Fibroblast of skin of left quadriceps (primary cell): ENCODE measurements at places on chromosomes 5 and 9.

- DNase-seq, result no peak
Measured at GRCh38 chr5:123350742-123351141, 72.5 kb downstream of the CEP120 start.

- DNase-seq, result no peak
Measured at GRCh38 chr5:31815376-31815775, 176.4 kb downstream of the PDZD2 start.

- DNase-seq, result no peak
Measured at GRCh38 chr9:137265496-137266161, 10.5 kb downstream of the NELFB start.

GRCh38 chr5:81195335-81195929 lies 37.7 kb upstream of the CKMT2 start:
- no peak for DNase-seq

- no peak for DNase-seq
Measured at GRCh38 chr5:14505310-14506139, 76.1 kb upstream of the OTULINL start.

DNA sequence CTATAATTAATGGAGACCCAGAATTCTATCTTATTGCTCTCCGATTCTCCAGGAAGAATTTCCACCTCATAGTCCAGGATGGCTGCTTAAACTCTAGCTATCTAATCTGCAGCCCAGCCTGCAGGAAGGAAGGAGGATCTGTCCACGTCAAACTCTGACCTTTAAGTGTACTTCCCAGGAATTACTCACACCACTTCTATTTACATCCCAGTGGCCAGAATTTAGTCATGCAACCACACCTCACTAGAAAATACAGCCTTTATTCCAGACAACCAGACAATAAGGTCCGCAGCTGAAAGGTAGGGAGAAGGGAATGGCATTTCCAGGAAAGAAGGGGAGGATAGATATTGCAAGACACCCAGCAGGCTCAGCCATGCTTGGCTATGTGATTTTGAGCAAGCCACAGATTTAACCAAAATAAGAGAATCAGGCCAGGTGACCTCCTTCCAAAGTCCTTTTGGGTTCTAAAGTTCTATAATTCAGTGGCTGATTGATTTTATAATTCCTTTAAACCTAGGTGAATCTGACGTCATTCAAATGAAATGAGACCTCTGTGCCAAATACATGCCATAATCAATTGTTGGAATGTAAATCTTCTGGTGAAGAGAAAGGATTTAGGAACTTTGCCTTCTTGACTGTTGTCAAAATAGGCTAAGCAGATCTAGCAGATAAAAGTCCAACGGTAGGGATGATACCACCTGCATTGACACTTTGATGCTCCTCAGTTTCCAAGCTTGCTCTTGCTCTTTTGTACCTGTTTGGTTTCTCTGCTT lies 3.7 kb upstream of the DENND1A start:
- no peak for DNase-seq

GRCh38 chr5:154829181-154829588 lies 21.2 kb downstream of the FAXDC2 start:
- DNase-seq, result no peak

GRCh38 chr5:1116109-1116740 lies 4.4 kb upstream of the SLC12A7 start:
- no peak for DNase-seq

DNA sequence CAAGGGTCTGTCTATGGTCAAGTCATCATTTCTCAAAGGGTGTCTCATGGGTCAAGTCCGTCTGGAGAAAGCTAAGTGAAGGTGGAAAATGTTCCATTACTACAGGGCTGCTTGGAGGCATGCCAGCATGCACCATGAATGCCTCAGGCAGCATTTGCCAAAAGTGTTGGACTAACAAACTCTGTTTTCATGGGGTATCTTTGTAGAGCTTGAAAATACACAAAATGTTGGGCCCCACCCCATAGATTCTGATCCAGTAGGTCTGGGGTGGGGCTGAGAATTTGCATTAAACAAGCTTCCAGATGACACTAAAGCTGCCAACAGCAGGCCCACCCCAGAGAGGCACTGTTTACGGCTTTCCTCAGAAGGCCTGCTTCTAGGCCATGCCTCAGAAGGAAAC lies 75.0 kb upstream of the FRRS1L start:
- no peak for DNase-seq

- DNase-seq, result no peak
Measured at GRCh38 chr5:101306391-101307137, 403.5 kb upstream of the ST8SIA4 start.

DNA sequence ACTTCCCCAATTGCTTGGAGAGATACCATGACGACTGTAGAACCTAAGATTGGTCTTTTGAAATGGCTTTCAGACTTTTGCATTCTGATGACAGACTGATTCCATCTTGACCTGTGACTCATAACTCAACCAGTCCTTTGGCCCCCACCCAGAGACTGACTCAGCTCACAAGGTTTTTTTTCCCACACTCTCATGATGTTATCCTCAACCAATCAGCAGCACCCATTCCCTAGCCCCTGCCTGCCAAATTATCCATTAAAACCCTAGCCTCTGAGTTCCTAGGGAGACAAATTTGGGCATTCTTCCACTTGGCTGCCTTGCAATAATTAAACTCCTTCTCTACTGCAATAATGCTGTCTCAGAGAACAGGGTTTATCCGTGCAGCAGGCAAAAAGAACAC lies 1263.3 kb upstream of the CDH9 start:
- peak; percentile 62 for DNase-seq

DNA sequence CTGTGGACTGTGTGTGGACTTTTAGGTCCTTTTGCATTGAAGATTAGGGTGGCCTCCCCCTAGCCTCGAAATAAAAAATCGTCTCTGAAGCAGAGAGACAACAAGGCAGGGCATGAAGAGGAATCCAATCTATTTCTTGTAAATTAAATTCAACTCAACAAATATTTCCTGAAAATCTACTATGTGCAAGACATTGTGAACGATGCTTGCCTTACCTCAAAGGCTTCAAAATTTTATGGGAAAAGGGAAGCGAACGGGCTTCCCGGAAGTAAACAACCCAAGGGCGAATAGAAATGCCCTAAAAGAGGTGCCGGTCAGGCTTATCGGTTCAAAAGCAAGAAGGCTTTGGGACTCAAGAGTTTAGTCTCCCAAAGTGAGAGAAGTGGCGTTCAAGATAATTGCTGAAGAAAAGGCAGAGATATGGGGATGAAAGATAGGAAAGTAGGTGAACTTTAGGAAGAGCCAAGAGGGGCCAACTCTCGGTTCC lies 525 bp downstream of the KIF24 start:
- no peak for DNase-seq

- DNase-seq, result no peak
Measured at GRCh38 chr5:111532886-111533582, 20.7 kb upstream of the STARD4 start.

GRCh38 chr5:54616031-54616430 lies 98.5 kb downstream of the SNX18 start:
- DNase-seq, result no peak

DNA sequence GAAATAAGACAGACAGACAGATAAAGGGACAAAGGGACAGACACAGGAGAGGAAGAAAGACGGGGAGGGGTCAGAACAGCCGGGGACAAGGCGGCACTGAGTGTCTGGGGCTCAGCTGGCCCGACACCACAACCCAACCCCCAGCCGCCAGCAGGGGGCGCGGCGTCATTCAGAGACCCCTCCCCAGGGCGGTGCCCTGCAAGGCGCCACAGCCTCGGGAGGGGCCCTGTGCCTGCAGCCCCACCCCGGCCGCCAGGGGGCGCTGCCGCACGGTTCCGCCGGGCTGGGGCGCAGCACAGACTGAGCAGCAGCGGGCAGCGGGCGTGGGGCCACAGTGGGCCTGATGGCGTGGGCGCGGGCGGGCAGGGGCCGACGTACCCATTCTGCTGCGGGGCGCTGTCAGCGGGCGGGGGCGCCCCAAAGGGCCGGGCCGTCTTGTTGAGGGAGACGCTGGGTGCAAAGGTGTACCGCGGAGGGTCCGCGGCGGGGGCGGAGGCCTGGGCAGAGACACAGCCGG lies 5.9 kb downstream of the PDLIM7 start:
- no peak for DNase-seq

DNA sequence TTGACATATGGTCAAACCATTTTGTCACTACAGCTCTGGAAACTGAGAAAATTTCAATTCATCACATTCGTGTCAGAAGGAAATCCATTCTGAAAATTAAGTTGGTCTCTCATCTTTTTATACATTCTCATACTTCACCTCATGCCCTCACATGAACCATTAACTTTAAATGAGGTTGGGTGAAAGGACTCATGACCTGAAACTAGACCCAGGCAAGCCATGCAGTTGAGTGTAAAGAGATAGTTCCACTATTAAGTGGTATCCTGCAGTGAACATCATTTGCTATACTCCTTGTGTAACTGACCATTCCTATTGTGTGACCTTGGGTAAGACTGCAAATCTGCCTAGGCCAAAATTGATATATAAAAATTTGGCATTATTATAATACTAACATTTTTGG lies 299.6 kb upstream of the GRIN3A start:
- DNase-seq, result no peak

DNA sequence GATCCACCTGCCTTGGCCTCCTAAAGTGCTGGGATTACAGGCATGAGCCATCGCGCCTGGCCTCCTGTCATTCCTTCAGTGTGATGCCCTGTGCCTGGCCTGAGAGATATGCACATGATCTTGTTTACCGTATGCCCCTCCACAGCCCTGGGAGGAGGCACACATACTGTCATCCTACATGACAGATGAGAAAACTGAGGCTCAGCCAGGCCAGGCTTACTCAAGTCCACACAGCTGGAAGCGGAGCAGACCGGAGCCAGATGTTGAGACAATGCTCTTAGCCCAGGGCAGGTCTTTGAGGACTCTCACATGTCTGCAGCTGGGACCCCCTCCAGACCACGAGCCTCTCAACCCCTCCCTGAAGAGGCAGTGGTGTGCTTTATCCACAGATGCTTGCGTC lies 38.7 kb upstream of the SH3PXD2B start:
- DNase-seq, result no peak

GRCh38 chr5:5437227-5438172 lies 15.0 kb downstream of the ICE1 start:
- DNase-seq, result no peak
